Ovary (tissue), 10 donors: ENCODE measurements at places on chromosomes 7 and 10.

GRCh38 chr7:142808461-142808801 lies 37.7 kb downstream of the PRSS2 start:
- DNase-seq = no peak

DNA sequence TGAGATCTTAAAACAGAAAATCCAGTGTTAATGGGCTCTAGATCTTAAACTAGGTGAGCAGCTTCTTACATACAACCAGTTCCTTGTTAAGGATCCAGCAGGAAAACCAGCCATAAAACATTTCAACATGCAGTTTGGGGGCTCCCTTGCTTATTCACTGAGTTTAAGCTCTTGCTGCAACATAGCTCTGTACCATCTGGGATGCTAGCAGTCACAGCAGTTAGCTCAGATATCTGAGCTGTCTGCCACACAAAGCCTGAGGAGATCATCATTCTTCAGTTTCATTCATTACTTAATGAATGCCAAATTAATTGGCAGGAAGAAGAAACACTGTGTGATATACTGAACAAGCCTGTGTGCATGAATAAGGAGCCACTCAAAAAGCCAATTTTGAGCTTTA lies 62.8 kb downstream of the PODXL start:
- no peak for DNase-seq

DNA sequence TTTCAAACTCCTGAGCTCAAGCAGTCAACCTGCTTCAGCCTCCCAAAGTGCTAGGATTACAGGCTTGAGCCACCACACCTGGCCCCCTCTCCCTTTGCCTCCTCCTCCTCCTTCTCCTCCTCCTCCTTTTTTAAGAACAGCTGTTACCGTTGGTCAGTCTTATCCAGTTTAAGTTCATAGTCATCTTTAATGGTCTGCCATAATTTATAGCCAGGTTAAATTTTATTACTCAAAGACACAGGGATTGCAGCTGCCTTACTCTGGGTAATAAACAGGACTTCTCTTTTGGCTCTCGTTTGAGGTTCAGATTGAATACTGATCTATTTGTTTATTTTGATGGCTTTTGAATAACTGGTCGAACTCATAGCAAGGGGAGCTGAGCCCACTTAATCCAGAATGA lies 35.2 kb downstream of the ATOH7 start:
- DNase-seq = no peak

- no peak for DNase-seq
These were observed 165.9 kb downstream of the ABCA13 start for GRCh38 chr7:48337012-48337621.

DNA sequence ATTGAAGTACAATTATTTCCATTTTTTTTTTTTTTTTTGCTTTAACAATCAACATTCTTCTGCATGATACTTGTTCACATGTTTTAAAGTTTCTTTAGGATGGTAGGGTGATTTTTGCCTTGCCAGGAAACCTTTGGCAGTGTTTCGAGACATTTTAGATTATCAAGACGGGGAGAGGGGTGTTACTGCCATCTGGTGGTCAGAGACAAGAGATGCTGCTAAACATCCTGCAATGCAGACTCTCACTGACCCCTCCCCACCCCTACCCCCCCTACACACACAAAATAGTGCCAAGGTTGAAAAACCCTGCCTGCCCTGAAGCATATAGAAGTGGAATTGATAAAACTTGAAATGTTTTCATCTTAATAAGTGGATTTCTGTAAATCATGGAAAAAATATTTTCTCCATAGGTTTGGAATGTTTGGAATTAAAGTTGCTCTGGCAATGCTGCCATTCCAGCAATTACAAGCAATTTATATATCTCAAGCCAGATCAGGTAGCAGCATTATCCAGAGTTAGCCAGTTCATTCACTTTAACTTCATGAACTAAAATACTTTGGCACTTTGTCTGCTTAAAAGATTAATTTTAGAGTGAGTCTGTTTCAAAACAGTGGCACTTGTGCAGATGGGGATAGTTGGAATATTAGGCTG lies 62.1 kb downstream of the SDHAF3 start:
- peak; percentile 34 for DNase-seq

- no peak for DNase-seq
These were observed 255.6 kb upstream of the HABP2 start for GRCh38 chr10:113297226-113297625.

DNA sequence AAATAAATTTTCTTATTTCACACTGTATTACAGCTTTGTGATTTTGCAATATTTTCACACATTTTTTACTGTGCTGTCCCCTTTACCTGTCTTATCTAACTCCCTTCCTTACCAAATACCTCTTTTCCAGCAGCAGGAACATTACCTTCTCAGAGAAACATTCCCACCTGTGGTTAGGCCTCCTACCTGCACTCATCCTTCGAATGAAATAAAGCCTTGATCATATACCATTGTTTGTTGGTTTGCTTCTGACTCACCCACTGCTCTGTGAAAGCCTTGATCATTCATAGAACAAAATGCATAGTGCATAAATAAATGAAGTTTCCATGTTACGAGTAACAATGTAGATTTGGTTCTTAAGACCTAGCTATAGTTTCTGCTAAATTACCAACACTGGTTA lies 256.3 kb downstream of the ARL4A start:
- DNase-seq = no peak

DNA sequence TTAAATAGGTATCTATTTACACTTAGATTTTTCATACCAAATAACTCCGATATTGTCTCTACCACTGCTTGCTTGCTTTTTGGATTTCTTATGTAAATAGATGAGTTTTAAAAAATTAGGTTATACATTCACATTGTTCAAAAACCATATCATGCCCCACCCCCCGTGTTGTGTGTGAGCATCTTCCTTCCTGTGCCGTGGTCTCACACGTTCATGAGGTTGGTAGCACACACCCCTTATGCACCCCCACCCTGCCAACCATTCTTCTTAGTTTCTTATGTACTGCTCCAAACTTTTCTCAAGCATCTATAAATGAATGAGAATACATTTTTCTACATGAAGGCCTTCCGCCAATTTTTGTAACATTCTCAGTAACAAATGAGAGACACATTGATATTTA lies 115.6 kb downstream of the FANK1 start:
- DNase-seq = no peak

GRCh38 chr7:143979998-143980397 lies 20.1 kb upstream of the OR6B1 start:
- no peak for DNase-seq

DNA sequence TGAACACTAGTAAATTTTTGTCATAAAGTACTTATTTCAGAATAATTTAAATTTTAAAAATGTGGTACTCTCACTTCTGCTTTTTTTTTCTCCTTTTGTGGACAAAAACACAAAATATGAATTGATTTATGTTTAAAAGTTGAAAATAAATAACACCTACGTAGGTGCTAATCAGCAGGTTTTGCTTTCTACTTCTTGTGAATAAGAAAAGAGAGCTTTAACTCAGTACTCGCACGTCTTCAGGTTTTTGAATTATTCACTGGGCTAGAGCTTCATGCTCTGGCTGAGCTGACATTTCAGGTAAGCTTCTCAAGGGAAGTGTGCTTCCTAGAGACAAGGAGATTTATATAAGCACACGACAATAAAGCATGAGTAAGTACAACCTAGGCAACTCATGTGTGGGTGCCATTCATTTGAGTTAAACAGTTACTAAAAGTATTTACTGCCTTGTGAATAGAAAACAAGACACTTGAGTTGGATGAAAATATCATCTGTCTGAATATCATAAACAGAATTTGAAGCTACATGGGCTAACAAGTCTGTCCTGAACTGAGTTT lies 190.0 kb upstream of the POT1 start:
- no peak for DNase-seq

DNA sequence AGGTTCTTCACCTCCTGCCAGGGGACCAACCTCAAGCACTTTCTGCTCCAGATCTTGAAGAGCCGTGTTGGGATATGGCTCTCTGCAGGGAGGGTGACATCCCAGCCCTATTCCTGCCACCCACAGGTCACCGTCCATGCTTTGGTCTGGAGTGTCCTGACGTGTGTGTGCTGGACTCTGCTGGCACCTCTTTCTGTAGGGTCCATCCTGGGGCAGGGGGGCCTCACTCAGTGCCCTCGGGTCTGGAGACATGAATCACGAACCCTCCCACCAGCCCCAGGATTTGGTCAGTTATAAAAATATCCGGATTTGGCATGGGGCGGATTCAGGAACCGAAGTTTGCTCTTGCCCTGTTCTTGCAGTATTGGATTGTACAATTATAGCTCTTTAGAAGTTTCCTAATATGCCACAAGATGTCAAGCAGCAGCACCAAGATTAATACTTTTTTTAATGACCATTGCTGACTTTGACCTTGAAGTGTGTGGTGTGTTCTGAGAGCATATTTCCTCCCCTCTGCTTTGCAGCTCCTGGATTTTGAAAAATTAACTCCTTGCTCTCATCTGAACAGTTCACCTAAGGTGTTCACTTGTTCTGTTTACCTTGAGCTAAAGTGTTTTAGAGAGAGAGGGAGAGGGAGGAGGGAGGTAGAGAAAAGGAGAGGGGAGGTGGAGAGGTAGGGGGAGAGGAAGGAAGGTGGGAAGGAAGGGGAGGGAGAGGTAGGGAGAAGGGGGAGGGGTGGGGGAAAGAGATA lies 95.4 kb upstream of the SHH start:
- DNase-seq = no peak

- no peak for DNase-seq
These were observed 598.3 kb upstream of the GHITM start for GRCh38 chr10:83541046-83541445.
